ENCODE measurements at places on chromosomes 2 and 18.
A peak's percentile ranks its signal among the peaks of the same experiment; 100 is the strongest.

GRCh38 chr2:183260527-183260926 is 136.3 kb downstream of the NUP35 start:
- DNase-seq: no peak

- no peak for DNase-seq
These were observed 50.4 kb downstream of the MMADHC start for GRCh38 chr2:149537092-149537726.

DNA sequence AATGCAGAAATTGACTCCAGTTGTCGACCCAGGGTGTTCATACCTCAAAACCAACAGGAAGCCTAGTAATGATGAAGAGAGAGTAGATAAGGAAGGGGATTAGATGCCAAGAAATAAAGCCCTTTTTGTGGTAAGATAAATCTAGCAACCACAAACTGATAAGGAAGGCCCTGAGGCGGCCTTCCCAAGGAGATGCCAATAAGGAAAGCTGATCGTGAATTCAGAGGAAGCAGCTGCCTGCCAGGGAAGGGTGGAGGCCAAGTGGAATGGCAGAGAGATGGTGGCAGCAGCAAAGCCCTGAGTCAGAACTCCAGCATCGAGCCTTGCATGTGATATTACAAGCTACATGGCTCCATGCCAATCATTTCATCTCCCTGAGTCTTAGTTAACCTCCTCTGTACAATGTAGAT is 126.3 kb downstream of the IRS1 start:
- no peak for DNase-seq

- DNase-seq: no peak
These were observed 4.7 kb upstream of the KCNJ3 start for GRCh38 chr2:154693741-154694340.

DNA sequence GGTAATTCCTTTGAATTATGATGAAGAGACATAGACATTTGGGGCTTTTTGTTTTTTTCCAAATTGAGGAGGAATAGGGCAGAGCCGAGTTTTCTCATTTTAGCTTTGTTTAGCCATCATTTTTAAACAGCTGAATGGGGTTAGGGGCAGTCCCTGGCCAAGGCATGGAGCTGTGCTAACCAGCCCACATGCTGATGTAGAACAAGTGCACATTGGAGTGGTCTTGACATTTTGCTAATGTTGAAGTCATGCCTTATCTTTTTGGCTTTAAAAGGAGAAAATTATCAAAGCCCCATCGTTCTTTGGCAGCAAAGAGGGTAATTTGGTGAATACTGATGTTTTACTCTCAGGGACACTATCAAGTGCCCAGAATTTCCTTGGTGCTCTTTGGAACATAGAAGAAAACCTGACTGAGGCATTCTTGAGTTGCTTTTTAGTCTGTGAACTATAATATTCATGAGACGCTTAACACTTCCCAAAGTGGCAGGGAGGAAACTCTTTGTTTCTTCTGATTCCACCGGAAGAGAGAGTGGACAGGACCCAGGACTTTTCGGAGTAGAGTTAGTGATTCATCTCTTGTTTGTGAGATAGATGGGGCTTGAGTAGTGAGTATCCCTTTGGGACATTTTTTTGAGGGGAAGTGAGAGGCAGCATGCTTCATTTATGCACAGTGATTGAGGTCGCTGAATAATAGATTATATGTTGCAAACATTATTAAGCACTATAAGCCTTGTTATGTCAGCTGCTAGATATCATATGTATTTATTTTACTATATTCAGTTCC is 45.0 kb downstream of the MTA3 start:
- DNase-seq: no peak

- peak; percentile 65 for DNase-seq
These were observed 30.2 kb downstream of the LONRF2 start for GRCh38 chr2:100292022-100292580.

- no peak for DNase-seq
These were observed 90.3 kb downstream of the SP3 start for GRCh38 chr2:173874894-173875237.

GRCh38 chr2:213046431-213046830 is 105.0 kb downstream of the IKZF2 start:
- no peak for DNase-seq

DNA sequence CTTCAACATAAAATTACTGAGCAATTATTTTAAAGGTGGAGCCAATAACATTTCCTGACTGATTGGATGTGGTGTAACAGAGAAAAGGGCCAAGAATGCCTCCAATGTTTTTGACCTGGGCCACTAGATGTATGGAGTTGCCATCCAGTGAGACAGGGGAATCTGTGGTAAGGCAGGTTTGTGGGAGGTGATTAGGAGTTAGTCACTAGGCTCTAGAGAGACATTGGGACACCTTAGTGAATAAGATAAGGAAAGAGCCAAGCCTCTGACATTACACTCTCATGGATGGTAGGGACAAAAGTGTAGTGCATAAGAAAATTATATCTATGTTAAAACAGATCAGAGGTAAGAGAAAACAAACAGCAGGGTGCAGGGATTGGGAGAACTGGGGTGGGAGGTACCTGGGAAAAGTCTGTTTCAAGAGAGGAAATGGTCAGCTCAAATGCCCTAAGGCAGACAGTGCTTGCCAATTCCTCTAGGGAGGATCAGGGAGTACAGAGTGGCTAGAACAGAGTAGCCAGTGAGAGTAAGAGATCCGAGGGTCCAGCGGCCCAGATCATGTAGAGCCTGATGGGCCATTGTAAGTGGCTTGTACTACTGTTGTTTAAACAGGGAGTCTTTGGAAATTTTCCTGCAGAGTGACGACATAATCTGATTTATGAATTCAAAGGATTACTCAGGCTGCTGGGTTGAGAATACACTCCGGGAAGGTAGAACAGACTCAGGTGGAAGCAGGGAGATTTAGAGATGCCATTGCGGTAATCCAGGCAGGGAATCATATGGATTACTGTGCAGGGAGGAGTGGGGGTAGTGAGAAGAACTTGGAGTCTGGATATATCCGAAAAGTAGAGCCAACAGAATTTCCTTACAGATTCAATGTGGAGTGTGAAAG is 45.7 kb upstream of the CUL3 start:
- no peak for DNase-seq

DNA sequence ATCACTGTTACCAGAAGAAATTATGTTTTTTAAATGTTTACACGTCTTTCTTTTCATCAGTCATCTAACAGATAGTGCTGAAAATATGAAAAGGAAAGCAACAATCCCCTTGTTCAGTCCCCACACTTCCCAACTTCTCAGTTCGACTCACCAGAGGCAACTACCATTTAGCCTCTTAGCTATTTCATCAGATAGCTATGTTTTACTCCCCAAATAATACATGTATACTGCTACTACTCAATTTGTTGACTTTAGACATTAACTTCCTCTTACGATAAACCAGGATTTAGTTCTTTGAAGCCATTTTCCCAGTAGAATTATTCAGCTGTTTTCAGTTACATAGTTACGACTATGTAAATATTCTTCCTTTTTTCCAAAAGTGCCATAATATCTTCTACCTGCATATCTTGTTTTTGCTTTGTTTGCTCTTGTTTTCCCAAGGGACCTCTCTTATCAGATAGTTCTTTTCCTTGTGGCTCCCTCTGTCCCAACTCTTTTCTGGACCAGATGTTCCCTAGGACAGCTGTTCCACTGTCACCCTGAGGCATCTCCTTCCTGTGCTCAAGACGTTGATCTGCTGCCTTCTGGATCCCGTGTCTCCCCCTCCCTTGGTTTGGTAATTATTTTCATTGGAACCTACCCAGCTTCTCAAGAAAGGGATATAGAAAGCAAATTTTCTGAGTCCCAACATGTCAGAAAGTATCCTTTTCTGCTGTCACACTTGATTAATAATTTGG is 289.3 kb upstream of the TANK start:
- no peak for DNase-seq

- DNase-seq: no peak
These were observed 26.9 kb downstream of the RMC1 start for GRCh38 chr18:23530195-23530594.

DNA sequence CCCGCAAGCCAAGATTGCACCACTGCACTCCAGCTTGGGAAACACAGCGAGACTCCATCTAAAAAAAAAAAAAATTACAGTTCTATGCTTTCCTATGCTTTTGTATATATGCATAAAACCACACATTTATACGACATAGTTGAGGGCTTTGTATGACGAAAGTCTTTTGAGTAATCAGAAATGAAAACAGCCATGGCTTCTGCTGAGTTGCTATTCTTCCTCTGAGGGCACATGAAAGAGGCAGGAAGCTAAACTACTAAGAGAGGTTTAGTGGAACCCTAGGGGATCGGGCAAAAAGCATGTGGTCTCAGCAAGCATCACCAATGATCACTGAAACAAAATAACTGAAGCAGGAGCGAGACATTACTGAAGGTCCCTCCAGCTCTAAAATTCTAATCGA is 99.6 kb downstream of the ZAP70 start:
- DNase-seq: no peak

- no peak for DNase-seq
These were observed 482.4 kb upstream of the GCFC2 start for GRCh38 chr2:76193089-76193488.

DNA sequence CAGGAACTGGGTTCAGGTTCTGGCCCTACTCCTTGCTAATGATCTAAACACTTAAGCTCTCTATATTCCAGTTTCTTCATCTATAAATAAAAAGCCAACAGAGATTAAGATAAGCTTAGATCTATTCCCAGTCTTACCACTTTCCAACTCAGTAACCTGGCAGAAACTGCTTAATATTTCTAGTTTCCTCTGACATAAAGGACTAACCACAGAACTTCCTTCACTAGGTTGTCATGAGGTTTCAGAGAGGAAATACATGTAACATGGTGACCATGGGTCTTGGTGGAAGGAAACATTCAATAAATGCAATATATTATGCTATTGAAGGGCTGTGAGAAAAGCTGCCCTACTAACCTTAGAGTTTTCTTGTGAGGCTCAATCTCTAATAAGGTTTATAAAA is 114.4 kb upstream of the PDE1A start:
- no peak for DNase-seq

DNA sequence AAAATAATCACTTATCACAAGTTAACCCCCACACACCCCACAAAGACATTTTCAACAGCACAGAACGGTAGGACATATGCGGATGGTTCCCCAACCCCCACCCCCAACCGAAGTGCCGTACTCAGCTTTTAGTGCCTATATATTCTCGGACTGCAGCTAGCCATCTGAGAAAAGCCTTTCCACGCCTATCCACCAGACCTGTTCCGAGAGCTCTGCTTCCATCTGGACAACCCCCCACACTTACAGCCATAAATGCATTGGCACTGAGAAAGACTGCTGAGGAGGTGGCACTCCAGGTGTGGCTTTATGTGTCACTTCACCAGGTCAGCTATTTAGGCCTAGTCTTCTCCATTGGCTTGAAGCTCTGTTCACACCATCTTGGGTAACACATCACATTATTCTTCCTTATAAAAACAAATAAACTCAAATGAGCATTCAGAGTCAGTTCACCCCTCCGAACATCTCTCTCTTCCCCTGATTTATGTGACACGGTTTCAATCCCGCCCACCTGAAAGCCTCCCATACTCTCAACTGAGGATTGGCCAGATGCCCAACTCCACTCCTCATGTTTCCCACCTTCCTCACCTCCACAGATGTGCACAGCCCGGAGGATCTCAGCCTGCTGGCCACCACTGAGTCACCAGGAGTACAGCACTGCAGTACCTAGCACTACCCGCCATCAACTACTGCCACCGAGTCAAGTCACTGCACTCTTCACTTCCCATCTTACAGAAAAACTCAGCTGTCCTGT is 127.4 kb downstream of the CACNB4 start:
- no peak for DNase-seq

- no peak for DNase-seq
These were observed 1.1 kb downstream of the PRKRA start for GRCh38 chr2:178449700-178450523.

DNA sequence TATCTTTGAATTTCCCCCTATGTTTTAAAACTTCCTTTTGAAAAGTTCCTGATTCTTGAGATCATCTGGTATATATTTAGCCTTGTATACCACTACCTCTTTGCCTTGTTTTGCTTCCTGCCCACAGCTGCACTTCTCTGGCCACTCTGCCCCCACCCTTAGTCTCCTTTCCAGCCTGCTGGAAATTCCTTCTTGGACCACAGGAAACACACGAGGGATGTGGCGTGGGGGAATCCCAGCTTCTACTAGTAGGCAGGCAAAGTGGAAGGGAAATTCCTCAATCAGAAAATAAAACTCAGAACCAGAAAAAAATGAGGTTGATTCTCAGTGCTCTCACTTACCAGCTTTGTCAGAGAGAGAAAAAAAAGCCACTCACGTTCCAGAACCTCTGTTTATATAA is 13.4 kb downstream of the IL18RAP start:
- no peak for DNase-seq

- no peak for DNase-seq
These were observed 7.1 kb upstream of the FIGLA start for GRCh38 chr2:70797506-70797905.

DNA sequence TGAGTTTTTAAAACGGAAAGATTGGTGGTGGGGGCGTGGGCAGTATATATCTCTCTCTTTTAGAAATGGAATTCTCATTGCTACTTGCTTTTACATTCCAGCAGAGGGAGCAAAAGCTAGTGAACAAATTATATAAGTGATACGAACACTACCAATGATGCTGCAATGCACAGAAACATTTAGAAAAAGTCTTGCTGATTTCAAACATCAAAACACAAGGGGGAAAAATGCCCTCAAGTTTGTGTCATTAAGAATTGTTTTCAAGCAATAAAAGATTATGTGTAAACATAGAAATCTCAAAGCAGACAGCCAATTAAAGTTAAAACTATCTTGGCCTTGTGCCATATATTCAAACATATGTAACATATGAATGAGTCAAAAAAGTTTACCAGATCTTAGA is 296.3 kb upstream of the KCNJ3 start:
- DNase-seq: peak; percentile 78

DNA sequence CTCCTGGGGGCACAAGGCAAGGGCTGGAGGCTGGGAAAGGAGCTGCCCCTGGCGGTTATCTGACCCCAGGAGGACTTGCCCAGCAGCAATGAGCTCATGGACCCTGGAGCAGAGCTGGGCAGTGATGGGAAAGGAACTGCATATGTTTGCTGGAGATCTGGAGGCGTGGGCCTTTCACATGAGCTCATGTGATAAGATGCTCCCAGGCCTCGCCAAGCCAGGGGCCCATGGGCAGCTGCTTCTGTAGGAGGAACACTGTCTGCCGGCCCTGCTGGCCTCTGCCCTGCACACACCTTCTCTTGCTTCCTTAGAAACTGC is 9.0 kb upstream of the NPPC start:
- no peak for DNase-seq
